Muscle of arm (tissue), 14 donors: ENCODE measurements at places on chromosomes 6 and 20. TPM values are rescaled to one million over a fixed set of nuclear protein-coding genes. Genes with fewer than 3 reads are reported as not detected.

The RAB44 gene
- polyA plus RNA-seq = 0.07 TPM

- no peak for DNase-seq
Observed at GRCh38 chr20:18360635-18361034, 72.3 kb downstream of the ZNF133 start.

The CFB gene
- polyA plus RNA-seq = 1.8 TPM

DNA sequence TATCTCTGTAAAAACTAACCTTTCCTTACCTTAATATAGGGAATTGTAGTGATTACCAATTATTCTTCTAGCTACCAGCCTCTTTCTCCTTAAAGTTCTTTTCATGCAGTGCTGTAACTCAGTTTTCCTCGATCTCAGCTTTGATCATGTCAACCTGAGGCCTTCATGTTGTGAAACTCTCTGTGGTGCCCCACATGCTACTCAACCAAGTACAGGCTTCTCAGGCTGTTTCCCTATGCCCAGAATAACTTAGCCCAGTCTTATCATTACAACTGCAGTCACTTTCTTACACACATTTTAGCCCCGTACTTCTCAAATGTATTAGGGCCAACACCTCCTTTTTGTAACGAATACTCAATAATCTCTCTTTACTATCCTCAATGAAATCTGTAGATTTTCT, 90.1 kb upstream of the SUPT3H start:
- no peak for DNase-seq

- DNase-seq = no peak
Observed at GRCh38 chr6:72595812-72596211, 26.1 kb upstream of the KCNQ5 start.

The ANKEF1 gene
- polyA plus RNA-seq = not detected

The PGBD1 gene
- polyA plus RNA-seq = not detected

DNA sequence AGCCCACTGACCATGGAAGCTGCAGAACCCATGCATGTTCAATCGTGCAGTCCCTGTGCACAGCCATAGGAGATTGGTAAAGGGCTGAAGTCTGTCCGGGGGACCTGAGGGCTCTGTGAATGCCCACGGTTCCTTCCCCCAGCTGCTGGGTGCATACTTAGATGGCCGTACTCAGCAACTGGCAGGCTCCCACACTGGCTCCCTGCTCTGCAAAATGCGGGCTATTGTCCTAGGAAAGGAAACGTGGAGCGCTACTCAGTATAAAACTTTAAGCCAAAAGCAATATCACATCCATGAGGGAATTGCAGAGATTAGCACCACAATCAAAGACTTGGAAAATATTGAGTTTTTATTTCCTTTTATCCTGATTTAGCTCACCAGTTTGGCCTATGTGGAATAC, 202.0 kb downstream of the WDR27 start:
- no peak for DNase-seq

The DEF6 gene
- polyA plus RNA-seq = 3.4 TPM

GRCh38 chr6:152050451-152051195, 243.1 kb downstream of the ESR1 start:
- DNase-seq = no peak

GRCh38 chr20:48273843-48274242, 488.6 kb upstream of the SULF2 start:
- DNase-seq = no peak

The KCNK5 gene
- 1.2 TPM for polyA plus RNA-seq

DNA sequence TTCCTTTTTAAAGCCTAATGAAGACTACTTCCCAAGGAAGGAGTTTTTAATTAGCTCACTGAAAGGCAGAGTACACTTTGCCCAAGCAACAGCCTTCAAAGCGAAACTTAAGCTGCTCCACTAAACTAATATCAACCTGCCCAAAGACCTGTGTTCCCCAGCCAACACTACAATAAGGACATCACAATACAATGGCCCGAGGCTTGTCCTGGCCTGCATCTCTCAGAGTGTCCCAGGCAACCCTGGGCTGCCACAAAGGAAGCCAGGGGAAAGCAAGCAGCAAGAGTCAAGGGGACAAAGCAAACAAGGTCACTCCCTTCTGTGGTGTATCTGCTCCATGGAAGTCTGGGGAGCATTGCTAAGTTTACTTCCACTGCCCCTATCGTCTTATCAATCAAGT, 52.3 kb downstream of the PIGU start:
- DNase-seq = no peak

- DNase-seq = no peak
Observed at GRCh38 chr6:34044945-34045595, 100.8 kb downstream of the GRM4 start.

GRCh38 chr6:40022867-40023266, 88.6 kb upstream of the MOCS1 start:
- no peak for DNase-seq

GRCh38 chr6:52409499-52409898, 10.6 kb upstream of the EFHC1 start:
- DNase-seq = no peak

The FNDC11 gene
- polyA plus RNA-seq = 0.17 TPM

- DNase-seq = no peak
Observed at GRCh38 chr20:58537831-58538230, 22.6 kb upstream of the APCDD1L start.
